ENCODE measurements at places on chromosomes 3 and 15. TPM values are rescaled to one million over a fixed set of nuclear protein-coding genes. Genes with fewer than 3 reads are reported as not detected.

Gene COX5A
- polyA plus RNA-seq, result 191 TPM

Gene SCAMP2
- 35.2 TPM for polyA plus RNA-seq

Gene LIPH
- 0.84 TPM for polyA plus RNA-seq

Gene EFCC1
- 1.5 TPM for polyA plus RNA-seq

Gene CACNA1D
- polyA plus RNA-seq, result 0.57 TPM

Gene ZBTB11
- polyA plus RNA-seq, result 19.8 TPM

Gene PTPRG
- polyA plus RNA-seq, result 4.1 TPM

Gene CKMT1A
- 0.23 TPM for polyA plus RNA-seq

Gene KIF15
- 3.6 TPM for polyA plus RNA-seq

Gene SCN11A
- polyA plus RNA-seq, result 0.59 TPM

Gene CDHR4
- polyA plus RNA-seq, result 0.18 TPM

Gene ACOX2
- 12.2 TPM for polyA plus RNA-seq

- no peaks in the 10 kb centered on the region for H3K27me3 ChIP-seq
- no peak for DNase-seq
- no peak overlapping the region for H3K27ac ChIP-seq
- H3K4me3 ChIP-seq, result no peak overlapping the region
- peaks cover 17% of the 10 kb centered on the region for H3K4me1 ChIP-seq
- H3K36me3 ChIP-seq, result no peaks in the 10 kb centered on the region
These were observed 39.5 kb upstream of the CHRNB4 start for GRCh38 chr15:78680431-78681075.

GRCh38 chr3:55488398-55489055 lies 1.4 kb upstream of the WNT5A start:
- H3K4me3 ChIP-seq, result peak overlapping the region; percentile 77
- no peaks in the 10 kb centered on the region for H3K36me3 ChIP-seq
- no peak overlapping the region for H3K27ac ChIP-seq
- DNase-seq, result peak; percentile 79
- H3K4me1 ChIP-seq, result peaks cover 4% of the 10 kb centered on the region

GRCh38 chr15:27328608-27329007 lies 357.6 kb downstream of the GABRG3 start:
- H3K27me3 ChIP-seq, result no peaks in the 10 kb centered on the region
- H3K4me1 ChIP-seq, result no peaks in the 10 kb centered on the region
- no peaks in the 10 kb centered on the region for H3K36me3 ChIP-seq
- no peak overlapping the region for H3K4me3 ChIP-seq

- DNase-seq, result no peak
- no peaks in the 10 kb centered on the region for H3K27me3 ChIP-seq
- no peaks in the 10 kb centered on the region for H3K4me1 ChIP-seq
- peaks cover 85% of the 10 kb centered on the region for H3K36me3 ChIP-seq
These were observed 45.7 kb downstream of the FAM98B start for GRCh38 chr15:38499651-38500050.

GRCh38 chr3:171755656-171756055 lies 54.6 kb downstream of the PLD1 start:
- peaks cover 6% of the 10 kb centered on the region for H3K4me1 ChIP-seq
- no peak overlapping the region for H3K27ac ChIP-seq
- no peaks in the 10 kb centered on the region for H3K36me3 ChIP-seq
- H3K27me3 ChIP-seq, result no peaks in the 10 kb centered on the region
- DNase-seq, result no peak

- no peaks in the 10 kb centered on the region for H3K4me1 ChIP-seq
- no peaks in the 10 kb centered on the region for H3K27me3 ChIP-seq
- no peaks in the 10 kb centered on the region for H3K36me3 ChIP-seq
- H3K4me3 ChIP-seq, result no peak overlapping the region
- DNase-seq, result no peak
- H3K27ac ChIP-seq, result no peak overlapping the region
These were observed 25.5 kb downstream of the GLDN start for GRCh38 chr15:51366920-51367319.

GRCh38 chr15:65576664-65577063 lies 34.3 kb downstream of the INTS14 start:
- H3K4me3 ChIP-seq, result no peak overlapping the region
- peaks cover 70% of the 10 kb centered on the region for H3K36me3 ChIP-seq
- H3K27me3 ChIP-seq, result no peaks in the 10 kb centered on the region
- no peaks in the 10 kb centered on the region for H3K4me1 ChIP-seq
- no peak for DNase-seq

GRCh38 chr3:117706037-117706436 lies 996.5 kb downstream of the TUSC7 start:
- DNase-seq, result no peak
- H3K36me3 ChIP-seq, result no peaks in the 10 kb centered on the region
- H3K27me3 ChIP-seq, result no peaks in the 10 kb centered on the region
- H3K4me1 ChIP-seq, result no peaks in the 10 kb centered on the region
- H3K27ac ChIP-seq, result no peak overlapping the region
- H3K4me3 ChIP-seq, result no peak overlapping the region

- H3K4me3 ChIP-seq, result no peak overlapping the region
- no peak overlapping the region for H3K27ac ChIP-seq
- no peaks in the 10 kb centered on the region for H3K36me3 ChIP-seq
- no peaks in the 10 kb centered on the region for H3K27me3 ChIP-seq
- DNase-seq, result no peak
- H3K4me1 ChIP-seq, result no peaks in the 10 kb centered on the region
These were observed 31.9 kb upstream of the SPSB4 start for GRCh38 chr3:141019244-141019643.

GRCh38 chr3:171123915-171124314 lies 97.4 kb upstream of the SLC2A2 start:
- no peak for DNase-seq
- H3K4me3 ChIP-seq, result no peak overlapping the region
- H3K27me3 ChIP-seq, result no peaks in the 10 kb centered on the region
- H3K4me1 ChIP-seq, result no peaks in the 10 kb centered on the region
- H3K27ac ChIP-seq, result no peak overlapping the region
- H3K36me3 ChIP-seq, result no peaks in the 10 kb centered on the region

- H3K36me3 ChIP-seq, result no peaks in the 10 kb centered on the region
- no peak overlapping the region for H3K27ac ChIP-seq
These were observed 76.2 kb upstream of the LARS2 start for GRCh38 chr3:45311953-45312801.

- no peaks in the 10 kb centered on the region for H3K4me1 ChIP-seq
- no peak for DNase-seq
- H3K27ac ChIP-seq, result no peak overlapping the region
These were observed 76.0 kb upstream of the TSC22D2 start for GRCh38 chr3:150331978-150332568.

DNA sequence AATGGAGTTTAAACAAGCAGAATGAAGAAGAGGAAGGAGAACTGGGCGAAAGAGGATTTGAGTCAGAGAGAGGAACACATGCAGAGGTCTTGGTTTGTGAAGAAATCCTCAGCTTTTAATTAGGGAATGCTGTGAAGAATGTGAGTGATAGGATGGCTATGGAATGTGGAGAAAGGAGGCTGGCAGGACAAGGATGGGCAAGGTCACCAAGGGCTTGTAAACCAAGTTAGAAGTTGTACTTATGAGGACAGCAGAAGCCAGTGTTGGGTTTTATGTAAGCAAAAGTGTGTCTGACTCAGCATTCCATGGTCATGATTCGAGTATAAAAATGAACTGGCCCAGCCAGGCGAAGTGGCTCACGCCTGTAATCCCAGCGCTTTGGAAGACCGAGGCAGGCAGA lies 60.0 kb upstream of the IL12A start:
- no peak overlapping the region for H3K27ac ChIP-seq
- H3K36me3 ChIP-seq, result no peaks in the 10 kb centered on the region
- no peak for DNase-seq
- no peak overlapping the region for H3K4me3 ChIP-seq
- H3K27me3 ChIP-seq, result no peaks in the 10 kb centered on the region

DNA sequence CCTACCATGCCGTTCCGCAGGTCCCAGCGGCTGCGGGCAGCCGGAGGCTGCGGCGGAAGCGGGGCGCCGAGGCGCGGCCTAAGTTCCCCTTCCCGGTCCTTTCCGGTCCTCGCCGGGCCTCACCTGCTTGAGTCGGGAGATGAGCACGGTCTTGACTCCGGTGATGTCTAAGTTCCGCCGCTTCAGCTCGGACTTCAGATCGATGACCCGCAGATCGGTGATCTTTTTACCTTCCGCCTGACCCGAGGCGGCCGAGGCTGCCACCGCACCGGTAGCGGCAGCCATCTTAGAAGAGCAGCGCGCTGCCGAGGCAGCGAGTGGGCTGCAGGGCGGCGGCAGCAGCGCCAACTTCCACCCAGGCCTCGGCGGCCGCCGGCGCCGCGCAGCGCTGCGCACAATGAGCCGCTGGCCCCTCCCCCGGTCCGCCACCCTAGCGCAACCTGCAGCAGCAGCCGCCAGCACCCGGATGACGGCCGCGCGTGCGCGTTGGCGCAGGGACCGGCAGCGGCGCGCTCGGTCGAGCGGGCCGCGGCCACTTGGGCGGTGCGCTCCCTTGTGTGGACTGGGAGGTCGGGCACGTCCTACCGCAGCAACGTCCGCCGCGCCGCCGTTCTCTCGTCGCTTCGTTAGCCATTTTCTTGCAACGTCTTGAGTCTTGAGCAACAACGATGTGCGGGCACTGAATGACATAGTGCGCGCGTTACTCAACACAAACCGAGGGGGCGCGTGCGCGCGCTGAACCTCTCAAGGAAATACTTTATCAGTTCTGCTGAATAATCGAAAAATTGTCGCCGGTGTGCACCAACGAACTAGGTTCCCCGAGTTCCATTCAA lies at the start of gene SLTM:
TSS of gene SLTM (minus strand) at position 399 of the 833 bp plus-strand sequence. CDS start at position 285, 114 bp downstream.
- no peaks in the 10 kb centered on the region for H3K27me3 ChIP-seq
- peak; percentile 91 for DNase-seq
- no peaks in the 10 kb centered on the region for H3K36me3 ChIP-seq
- H3K4me3 ChIP-seq, result peak within 1 kb of the TSS; percentile 99
- peaks cover 4% of the 10 kb centered on the region for H3K4me1 ChIP-seq

DNA sequence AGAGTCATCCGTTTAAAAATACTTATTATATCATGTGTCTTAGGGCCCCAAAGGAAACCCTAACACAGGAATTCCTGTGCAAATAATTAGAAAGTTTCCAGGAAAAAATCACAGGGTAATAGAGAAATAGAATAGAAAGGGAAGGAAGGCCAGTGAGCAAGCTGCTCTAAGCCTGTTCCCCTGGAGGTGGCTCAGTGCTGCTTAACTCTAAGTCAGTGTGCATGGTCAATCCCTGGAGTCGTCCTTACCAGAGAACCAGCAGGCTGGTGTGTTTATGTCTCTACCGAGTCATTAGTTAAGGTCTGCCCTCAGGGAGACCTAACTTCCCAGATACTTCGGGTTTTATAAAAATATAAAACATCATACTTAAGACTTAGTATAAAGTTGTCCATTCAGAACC lies 21.0 kb upstream of the MCF2L2 start:
- DNase-seq, result no peak
- H3K4me1 ChIP-seq, result no peaks in the 10 kb centered on the region
- H3K27me3 ChIP-seq, result no peaks in the 10 kb centered on the region
- H3K36me3 ChIP-seq, result no peaks in the 10 kb centered on the region
- H3K27ac ChIP-seq, result no peak overlapping the region

DNA sequence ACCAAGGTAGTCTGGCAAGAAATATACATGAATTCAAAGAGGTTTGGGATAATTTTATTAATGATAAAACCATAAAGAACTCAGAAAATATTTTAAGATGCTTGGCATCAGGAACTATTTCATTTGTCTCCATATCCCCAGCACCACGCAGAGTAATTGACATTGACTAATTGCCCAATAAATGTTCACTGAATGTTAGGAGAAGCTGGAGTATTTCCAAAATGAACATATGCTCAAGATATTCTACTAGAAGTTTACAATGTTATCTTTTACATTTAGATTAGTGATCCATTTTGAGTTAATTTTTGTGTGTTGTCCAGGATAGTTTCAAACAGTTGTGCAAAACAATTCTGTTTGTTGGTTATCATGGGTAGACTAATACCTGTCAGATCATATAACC lies 298.8 kb upstream of the CTDSPL start:
- H3K4me3 ChIP-seq, result no peak overlapping the region
- H3K36me3 ChIP-seq, result no peaks in the 10 kb centered on the region
- H3K27ac ChIP-seq, result no peak overlapping the region
- no peaks in the 10 kb centered on the region for H3K4me1 ChIP-seq
- DNase-seq, result no peak

DNA sequence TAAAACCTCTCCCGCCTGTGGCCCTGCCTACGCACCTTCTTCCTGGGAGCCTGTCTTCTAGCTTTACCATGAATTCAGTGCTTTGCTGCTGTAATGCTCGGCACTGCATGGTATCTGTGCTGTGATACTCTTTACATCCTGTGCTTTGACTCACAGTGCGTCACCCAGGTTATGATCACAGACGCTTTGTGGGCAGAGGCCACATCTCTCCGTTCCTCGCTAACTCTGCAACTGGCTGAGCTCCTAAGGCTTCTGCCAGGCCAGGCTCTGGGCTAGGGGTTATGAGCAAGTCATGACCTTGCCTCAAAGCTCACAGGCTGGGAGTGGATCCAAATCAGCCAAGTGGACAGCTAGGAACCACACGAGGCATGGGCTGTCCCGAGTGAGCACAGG lies 23.2 kb downstream of the SPTBN5 start:
- H3K27ac ChIP-seq, result no peak overlapping the region
- no peak overlapping the region for H3K4me3 ChIP-seq
- H3K36me3 ChIP-seq, result no peaks in the 10 kb centered on the region
- DNase-seq, result no peak
- H3K4me1 ChIP-seq, result peaks cover 12% of the 10 kb centered on the region

DNA sequence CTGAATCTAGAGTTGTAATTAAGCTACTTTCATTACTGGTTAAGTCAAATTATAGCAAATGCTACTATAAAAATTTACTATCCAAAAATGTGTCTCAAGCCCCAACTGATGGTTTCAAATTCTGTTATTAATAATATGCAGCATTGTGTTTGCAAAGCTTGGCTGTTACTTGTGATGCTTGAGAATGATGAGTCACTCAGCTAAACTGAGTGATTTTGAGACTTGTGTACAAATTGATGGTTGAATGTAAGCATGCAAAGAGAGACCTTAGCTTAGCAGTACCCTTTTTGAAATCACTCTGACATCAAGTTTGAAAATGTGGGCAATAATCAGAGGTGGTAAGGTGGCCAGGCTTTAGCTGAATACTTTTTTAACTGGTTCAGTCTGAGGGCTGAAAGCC lies 27.6 kb downstream of the OPA1 start:
- DNase-seq, result no peak
- H3K36me3 ChIP-seq, result peaks cover 3% of the 10 kb centered on the region
- no peaks in the 10 kb centered on the region for H3K27me3 ChIP-seq
- H3K27ac ChIP-seq, result no peak overlapping the region
- no peaks in the 10 kb centered on the region for H3K4me1 ChIP-seq

GRCh38 chr15:83107841-83108181 lies 366 bp downstream of the TM6SF1 start:
- no peaks in the 10 kb centered on the region for H3K36me3 ChIP-seq
- no peak overlapping the region for H3K27ac ChIP-seq
- peaks cover 9% of the 10 kb centered on the region for H3K4me1 ChIP-seq
- DNase-seq, result no peak
- H3K27me3 ChIP-seq, result peaks cover 25% of the 10 kb centered on the region

DNA sequence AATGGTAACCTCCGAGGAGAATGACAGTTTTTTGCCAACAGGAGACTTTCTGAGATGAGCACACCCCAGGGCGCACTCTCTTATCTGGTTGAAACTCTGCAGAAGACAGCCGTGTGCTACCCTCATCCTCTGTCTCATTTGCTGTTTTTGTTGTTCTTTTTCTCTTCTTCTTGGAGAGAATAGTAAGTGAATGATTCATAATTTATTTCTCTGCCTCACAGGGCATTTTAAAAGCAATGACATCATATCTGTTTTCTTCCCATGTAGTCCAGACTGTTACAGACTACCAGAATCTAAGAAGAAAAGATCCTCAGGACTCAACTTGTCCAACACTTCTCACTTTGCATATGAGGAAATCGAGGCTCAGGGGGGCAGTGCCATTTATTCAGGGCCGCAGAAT lies 771.1 kb upstream of the GRM7 start:
- no peak for DNase-seq
- no peaks in the 10 kb centered on the region for H3K4me1 ChIP-seq
- no peak overlapping the region for H3K4me3 ChIP-seq
- H3K27me3 ChIP-seq, result no peaks in the 10 kb centered on the region
- H3K27ac ChIP-seq, result no peak overlapping the region

Data from thymus (tissue), 14 donors.